Activated T-helper 9 cell treated with anti-CD3 and anti-CD28 coated beads, Interleukin-2, amount 50 U/mL, for 16 hours (primary cell): ENCODE measurements at places on chromosomes 7 and 10.

- no peak for DNase-seq
Observed at GRCh38 chr7:51114501-51114900, 202.1 kb downstream of the COBL start.

DNA sequence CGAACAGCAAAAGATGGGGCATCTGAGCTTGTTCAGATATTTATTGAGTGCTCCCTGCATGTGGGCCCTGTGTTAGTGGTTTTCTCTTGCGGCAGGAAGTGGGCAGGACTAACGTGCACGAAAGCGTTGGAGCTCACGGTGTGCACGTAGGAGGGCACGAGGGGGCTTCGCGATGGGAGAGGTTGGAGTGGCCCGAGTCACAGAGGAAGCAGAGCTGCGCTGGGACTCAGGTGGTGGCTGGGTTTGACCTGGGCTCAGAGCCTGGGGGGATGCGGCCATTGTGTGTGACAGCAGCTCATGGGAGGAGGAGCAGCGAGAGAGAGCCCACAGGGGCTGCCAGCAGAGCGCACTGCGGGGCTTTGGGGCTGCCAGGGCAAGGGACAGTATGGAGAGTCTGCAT is 7.7 kb downstream of the ZSCAN25 start:
- peak; percentile 29 for DNase-seq

- DNase-seq, result no peak
Observed at GRCh38 chr7:2100278-2101208, 132.2 kb downstream of the MAD1L1 start.

- no peak for DNase-seq
Observed at GRCh38 chr7:71267734-71268469, 136.0 kb downstream of the GALNT17 start.

GRCh38 chr7:80771523-80771922 is 133.1 kb downstream of the CD36 start:
- no peak for DNase-seq

DNA sequence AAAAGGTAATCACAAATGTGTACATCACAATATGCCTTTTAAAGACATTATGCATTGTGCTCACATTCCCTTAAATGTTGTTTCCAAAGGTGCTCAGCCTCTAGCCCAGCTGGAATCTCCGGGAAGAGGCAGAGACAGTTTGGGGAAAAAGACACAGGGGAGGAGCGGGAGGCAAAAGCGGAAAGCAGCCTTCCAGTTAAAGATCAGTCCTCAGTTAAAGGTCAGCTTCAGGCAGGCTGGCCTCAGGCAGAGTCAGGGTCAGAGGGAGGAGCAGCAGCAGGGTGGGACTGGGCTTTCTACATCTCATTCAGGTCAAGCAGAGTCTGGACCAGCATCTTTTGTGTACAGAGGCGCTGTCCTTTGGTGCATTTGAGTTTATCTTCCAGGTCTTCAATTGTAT is 18.6 kb downstream of the ST7 start:
- no peak for DNase-seq

DNA sequence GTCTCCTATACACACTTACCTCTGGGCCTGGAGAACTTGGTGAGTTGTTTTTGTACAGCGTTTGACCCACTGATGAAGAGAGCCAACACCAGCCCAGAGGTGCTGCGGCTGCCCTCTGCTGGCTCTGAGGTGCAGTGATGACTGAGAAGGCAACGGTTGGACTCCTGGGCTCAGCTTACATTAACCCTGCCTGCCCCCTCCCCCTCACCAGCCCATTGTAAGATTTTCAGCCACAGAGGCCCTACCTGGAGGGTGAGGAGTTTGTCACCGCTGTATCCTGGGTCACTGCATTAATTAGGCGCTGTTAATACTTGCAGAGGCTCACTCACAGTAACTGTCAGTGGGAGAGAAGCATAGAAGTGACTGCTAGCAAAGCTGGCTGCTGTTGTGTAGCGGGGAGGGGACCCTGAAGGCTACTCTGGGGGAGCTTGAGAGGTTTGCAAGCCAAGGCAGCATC is 19.0 kb upstream of the ANKRD2 start:
- DNase-seq, result peak; percentile 47

DNA sequence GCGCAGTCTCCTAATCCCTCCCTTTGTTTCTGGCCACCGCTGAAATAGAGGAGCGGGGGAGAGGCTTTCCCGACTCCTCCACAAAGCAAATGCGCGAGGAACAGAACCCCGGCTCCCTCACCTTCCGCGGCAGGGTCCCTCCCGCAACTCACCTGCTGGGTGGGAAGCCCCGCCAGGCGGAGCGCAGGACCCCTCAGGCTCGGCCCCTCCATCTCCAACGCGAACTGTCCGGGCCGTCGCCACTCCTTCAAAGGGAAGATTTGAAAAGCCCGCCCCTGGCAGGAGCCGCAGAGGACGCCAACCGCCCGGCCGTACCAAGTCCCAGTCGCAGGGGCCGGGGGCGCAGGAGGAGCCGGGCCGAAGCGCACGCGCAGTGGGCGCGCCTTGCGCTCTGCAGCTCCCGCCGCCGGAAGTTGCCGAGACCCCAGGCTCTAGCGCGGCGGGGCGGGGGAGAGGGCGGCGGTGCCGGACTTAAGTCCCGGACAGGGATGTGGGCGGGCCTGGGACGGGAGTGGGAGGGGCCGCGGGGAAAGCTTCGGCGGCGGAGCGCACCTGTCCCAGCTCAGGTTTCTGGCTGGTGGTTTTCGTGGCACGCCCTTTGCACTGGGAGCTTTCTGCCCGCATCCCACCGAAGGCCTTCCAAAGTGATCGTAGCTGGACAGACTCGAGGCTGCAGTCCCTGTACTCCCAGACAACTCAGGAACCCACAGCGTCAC is at the start of gene RTKN2:
Gene RTKN2 (minus strand): TSS at position 446 of the 716 bp plus-strand sequence. CDS start 234 bp downstream, at position 212.
- DNase-seq, result peak; percentile 55

DNA sequence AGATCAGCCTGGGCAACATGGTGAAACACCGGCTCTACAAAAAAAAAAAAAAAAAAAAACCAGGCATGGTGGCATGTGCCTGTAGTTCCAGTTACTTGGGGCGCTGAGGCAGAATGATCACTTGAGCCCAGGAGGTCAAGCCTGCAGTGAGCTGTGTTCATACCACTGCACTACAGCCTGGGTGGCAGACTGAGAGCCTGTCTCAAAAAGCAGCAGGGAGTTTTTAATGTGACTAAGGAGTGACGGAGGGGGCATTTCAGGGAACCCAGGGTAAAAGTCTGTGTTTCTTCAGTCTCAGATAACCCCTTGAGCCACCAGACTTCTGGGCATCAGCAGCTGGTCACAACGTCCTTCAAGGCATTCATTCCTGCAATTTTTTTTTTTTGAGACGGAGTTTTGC is 2.2 kb upstream of the C10orf95 start:
- no peak for DNase-seq

DNA sequence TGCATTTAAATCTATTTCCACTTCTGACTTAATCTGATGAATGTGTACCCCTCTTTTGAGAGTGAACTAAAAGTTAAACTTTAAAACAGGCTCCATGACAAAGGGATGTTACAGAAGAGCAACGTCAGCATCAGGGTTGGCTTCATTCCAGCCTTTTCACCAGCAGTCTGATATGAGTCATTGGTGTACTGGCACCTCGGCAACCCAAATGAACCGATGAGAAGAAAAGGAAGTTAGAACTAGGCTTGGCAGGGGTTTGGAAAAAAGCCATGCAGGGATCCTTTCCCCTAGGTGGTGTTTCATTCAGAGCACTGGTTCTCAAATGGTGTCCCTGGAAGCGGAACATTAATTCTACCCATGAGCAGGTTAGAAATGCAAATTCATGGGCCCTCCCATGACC is 53.6 kb downstream of the SEC61G start:
- no peak for DNase-seq

DNA sequence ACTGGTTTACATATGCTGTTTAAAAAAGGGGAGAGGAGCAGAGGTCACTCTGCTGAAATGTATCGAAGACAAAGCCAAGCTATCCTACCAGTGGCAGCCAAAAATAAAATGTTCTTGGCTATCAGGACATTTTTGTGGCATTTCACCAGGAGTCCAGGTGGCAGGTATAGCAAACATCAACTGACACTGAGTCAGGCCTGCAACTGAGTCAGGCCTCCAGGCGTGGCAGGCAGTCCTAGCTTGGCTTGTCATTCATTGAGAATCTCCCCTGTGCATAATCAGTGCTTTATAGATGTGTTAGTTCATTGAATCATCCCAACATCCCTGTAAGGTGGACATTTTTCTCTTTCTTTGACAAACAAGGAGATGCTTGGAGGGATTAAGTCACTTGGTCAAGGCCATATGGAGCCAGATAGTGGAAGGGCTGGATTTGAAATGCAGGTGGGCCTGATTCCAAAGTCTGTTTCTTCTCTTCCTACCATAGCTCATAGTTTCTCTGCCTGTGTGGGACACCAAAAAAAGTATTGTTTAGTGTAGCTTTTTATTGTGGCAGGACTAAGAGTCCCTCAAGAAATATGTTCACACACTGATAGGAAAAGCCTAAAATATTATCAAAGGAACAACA is 4.3 kb downstream of the DYNC1I1 start:
- DNase-seq, result no peak

DNA sequence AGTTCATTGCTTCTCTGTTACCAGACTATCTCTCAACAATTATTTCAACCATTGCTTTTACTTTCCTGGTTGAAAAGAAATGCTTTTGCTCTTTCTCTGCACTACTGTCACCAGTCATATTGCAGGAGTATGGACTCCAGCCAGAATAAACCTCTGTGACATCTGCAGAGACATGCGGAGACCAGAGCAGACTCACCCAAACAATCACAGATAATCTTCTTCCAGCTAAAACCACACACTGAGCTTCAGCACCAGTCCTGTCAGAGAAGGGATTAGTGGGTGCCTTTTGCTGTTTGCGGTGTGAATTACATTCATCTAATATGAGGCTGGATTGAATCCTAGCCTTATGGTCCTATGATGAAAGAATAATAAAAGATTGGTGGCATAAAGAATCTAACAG is 258.6 kb downstream of the CNTNAP2 start:
- DNase-seq, result no peak

DNA sequence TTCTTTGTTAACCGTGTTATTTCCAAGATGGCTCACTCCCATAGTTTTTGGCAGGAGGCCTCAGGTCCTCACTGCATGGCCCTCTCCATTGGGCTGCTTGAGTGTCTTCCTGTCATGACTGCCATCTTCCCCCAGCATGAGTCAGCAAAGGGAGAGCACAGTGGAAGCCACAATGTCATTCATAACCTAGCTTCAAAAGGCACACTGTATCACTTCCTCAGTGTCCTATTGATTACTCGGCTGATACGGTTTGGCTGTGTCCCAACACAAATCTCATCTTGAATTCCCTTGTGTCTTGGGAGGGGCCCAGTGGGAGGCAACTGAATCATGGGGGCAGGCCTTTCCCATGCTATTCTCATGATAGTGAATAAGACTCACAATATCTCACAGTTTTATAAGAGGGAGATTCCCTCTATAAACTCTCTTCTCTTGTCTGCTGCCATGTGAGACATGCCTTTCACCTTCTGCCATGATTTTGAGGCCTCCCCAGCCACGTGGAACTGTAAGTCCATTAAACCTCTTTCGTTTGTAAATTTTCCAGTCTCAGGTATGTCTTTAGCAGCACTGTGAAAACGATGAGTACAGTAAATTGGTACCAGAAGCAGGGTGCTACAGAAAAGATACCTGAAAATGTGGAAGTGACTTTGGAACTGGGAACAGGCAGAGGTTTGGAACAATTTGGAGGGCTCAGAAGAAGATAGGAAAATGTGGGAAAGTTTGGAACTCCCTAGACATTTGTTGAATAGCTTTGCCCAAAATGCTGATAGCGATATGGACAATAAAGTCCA is 106.5 kb downstream of the PRLHR start:
- DNase-seq, result no peak

GRCh38 chr10:70433581-70434280 is 7.8 kb downstream of the NODAL start:
- no peak for DNase-seq

GRCh38 chr7:142711746-142712616 is 37.3 kb upstream of the PRSS1 start:
- no peak for DNase-seq

GRCh38 chr7:108093341-108093740 is 36.8 kb downstream of the LAMB4 start:
- no peak for DNase-seq

- DNase-seq, result no peak
Observed at GRCh38 chr10:123863721-123864482, 27.7 kb downstream of the CPXM2 start.

- DNase-seq, result no peak
Observed at GRCh38 chr10:34156781-34157425, 658.2 kb downstream of the PARD3 start.

- DNase-seq, result no peak
Observed at GRCh38 chr10:69056129-69056528, 31.8 kb upstream of the SRGN start.

GRCh38 chr10:73848821-73849489 is 25.4 kb downstream of the CAMK2G start:
- DNase-seq, result peak; percentile 85

DNA sequence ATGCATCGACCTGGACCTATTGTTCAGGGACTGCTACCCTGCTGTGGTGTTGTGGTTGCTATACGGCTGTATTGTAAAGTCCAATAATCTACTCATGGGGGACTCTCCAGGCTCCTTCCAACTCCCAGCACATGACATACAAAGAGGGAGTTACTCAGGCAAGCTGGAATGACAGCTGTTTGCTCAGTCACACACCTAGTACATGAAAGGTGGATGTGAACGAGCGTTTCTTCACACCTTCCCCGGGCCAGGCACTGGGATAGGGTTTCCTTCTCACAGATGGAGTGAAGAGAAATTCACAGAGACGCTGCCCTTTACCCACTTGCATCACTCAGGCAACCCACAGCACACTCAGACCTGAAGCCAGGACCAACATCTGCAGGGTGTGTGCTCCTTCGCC is 215.7 kb downstream of the TNS3 start:
- no peak for DNase-seq

DNA sequence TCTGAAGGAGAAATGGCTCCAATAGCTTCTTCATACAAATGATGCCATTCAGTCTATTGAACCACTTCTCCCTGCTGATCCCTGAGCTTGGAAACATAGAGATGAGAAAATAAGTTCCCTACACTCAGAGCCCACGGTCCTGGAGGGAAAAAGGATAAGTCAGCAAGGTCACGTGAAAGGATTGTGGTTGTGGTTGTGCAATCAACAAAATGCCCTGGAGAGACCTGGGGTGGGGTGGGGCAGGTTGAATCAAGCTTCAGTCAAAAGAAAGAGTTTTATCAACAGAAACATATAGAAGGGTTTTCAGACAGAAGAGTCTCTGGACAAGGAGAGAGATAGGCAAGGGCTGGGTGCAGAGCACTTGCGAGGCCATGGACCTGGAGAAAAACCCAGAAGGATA is 30.1 kb downstream of the C10orf90 start:
- DNase-seq, result no peak

GRCh38 chr10:44983066-44983894 is 4.7 kb upstream of the DEPP1 start:
- DNase-seq, result no peak

DNA sequence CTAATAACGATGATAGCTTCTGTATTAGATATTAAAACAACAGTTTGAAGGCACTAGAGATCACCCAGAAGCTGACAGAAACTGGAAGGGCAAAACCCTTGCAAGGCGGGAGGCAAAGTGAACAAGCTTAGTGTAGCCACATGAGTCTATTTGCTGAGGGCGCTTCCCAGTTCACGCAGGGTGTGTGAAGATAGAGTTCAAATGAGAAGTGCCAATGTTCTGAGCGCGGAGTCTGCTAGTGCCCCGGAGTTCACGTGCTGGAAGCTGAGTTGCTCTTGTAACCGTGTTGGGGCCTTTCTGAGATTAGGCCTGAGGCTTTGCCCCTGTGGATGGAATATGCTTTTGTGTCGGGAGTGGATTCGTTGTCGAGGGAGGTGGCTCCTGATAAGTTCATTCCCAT is 16.6 kb upstream of the GTPBP4 start:
- no peak for DNase-seq

- no peak for DNase-seq
Observed at GRCh38 chr10:72727130-72727529, 35.2 kb downstream of the MCU start.

GRCh38 chr7:35825974-35826373 is 25.1 kb downstream of the SEPTIN7 start:
- no peak for DNase-seq
